ENCODE measurements at places on chromosomes 2 and 18. TPM values are rescaled to one million over a fixed set of nuclear protein-coding genes. Genes with fewer than 3 reads are reported as not detected.

DNA sequence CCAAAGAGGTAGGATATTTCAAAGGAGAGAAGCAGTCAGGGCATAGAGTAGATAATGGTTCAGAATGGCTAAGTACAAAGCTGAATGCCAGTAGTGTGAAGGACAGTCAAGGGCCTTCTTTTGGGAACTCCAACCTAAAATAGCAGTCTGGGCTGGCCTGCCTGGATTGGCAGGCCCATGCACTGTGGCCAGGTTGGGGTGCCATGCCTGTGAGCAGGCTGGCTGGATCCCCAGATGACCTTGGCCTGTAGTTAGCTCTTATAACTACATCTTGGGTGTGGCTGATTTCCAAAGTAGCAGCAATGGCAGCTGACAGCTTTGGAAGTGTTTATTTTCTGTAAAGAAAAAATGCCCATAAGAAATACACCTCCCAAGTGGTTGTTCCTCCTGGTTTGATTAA, 51.5 kb upstream of the ITGB6 start:
- DNase-seq = no peak

- peak; percentile 77 for DNase-seq
These were observed 31.7 kb downstream of the GPC1 start for GRCh38 chr2:240467149-240467642.

DNA sequence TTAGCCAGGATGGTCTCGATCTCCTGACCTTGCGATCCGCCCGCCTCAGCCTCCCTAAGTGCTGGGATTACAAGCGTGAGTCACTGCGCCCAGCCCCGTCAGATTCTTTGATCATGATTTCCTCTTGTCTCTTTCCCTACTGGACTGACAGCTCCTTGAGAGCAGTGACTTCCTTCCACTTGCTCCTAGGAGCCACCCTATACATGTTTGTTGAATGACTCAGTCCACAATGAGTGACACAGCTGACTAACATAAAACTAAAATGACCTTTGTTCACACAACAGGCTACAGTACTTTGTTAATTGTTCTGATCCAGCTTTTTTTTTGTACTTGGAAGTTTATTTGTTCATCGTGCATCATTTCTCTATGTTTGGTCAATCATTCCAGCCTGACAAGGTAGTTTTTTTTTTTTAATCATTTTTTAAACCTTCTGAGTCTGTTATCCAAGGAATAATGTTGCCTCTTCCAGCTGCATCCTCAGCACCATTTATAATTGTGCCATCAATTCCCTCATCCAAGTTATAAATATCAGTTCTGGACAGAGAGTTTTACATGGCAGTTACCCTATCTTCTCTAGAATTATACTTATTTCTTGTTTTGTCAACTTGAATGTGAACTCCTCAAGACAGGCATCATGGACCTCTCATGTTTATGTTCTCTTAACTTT, 42.9 kb upstream of the TUBA3E start:
- DNase-seq = no peak

DNA sequence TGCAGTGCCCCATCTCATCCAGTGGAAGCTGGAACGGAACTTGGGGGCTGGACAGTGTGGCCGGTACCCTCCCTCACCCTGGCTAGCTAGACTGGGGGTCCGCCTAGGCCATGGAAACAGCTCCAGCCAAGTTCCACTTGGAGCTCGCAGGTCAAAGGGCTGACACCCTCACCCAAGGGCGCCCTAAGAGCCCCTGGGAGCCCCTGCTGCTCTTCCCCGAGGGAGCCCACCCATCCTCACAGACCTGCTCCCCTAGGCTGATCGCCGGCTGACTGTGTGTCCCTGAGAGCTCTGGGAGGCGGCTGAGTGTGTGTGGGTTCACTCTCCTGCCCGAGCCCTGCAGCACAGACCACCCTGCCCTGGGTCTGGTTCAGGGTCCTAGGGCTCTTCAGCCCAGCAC, 118.2 kb upstream of the OTOS start:
- peak; percentile 86 for DNase-seq

GRCh38 chr2:217418090-217418489, 558.2 kb upstream of the TNP1 start:
- no peak for DNase-seq

The AGAP1 gene
- total RNA-seq = 35.5 TPM

The GKN2 gene
- total RNA-seq = not detected

The CRYGC gene
- not detected for total RNA-seq
